ENCODE measurements at places on chromosomes 1 and 21.

DNA sequence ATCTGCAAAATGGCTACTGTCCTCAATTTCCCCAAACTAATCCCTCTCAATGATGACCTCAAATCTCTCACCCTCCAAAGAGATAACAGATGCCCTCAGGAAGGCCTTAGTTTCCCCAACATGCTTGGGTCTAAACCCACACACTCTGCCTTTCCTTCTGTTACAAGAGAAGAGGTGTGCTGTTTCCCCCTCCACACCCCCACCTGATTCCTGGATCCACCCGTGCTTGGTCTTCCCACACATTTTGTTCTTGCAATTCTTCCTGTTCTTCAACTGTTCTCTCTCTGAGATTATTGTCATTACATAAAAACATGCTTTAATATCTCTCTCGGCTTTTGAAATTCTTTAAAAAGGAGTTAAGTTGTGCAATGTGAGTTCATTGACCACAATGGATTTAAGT lies 5.7 kb upstream of the CBR3 start:
- no peak for DNase-seq

DNA sequence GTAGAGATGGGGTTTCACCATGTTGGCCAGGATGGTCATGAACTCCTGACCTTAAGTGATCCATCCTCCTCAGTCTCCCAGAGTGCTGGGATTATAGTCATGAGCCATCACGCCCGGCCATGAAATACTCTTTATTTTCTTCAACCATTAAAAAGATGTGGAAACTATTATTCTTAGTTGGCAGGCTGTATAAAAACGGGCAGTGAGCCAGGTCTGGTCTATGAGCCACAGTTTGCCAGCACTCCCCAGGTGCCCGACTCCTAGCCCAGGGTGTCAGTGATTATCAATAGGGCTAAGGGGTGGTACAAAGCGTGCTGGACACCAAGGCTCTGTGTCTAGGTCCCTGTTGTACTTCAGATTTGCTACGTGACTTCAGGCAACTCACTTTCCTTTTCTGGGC lies 3.7 kb upstream of the TMEM61 start:
- no peak for DNase-seq

DNA sequence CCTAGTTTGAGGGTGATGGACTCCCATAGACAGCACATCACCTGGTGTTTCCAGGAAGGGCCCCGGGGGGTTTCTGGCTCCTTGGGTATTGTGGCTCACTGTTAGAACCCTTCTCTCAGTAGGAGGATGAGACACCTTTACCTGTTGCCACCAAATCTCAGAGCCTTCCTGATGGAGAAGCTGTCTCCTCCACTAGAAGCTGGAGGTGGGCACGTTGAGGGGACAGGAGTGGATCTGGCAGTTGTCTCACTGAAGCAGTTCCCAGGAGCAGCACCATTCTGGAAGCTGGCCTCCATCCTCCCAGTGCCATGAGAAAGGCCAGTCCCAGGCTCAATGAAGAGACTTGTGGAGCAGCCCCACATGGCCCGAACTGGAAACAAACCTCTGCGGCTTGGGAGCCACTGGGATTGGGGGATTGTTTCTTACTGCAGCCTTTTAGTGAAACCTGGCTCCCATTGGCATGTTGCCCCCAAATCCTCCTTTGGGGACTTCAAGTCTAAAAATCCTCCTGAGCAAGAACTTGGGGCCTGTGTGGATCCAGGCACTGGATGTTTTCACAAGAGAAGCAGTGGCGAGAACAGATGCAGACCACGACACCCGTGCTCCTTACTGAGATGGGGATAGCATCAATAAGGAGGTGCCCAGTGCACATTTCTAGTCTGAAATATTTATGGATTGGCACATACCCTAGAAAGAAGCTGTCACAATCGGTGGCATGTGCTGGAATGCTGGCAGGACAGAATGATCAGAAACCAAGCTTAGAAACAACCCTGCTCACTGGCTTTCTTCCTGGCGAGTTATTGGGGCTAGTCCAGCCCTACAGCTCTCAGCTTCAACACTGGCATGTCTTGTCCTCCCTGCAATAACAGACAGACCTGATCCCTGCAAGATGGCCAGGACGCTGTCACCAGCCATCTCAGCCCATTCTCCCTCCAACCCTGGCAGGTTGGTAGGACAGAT lies 223.7 kb upstream of the AJAP1 start:
- no peak for DNase-seq

DNA sequence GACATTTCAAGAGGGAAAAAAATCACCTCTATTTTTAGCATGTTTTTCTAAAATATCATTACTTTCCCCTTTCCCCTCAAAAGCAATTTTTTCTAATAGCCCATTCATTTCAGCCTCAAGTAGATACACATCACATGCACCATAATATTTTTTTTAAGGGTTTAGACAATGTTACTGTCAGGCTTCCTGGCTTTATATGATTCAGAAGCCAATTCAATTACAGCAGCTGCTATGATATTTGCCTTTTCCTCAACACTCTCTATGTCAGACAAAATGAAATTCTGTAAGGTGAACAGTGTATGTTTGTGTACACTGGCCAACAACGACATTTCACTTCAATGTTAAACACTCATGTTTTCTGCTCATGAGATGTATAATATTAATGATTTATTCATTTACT lies 46.5 kb downstream of the OMA1 start:
- no peak for DNase-seq

DNA sequence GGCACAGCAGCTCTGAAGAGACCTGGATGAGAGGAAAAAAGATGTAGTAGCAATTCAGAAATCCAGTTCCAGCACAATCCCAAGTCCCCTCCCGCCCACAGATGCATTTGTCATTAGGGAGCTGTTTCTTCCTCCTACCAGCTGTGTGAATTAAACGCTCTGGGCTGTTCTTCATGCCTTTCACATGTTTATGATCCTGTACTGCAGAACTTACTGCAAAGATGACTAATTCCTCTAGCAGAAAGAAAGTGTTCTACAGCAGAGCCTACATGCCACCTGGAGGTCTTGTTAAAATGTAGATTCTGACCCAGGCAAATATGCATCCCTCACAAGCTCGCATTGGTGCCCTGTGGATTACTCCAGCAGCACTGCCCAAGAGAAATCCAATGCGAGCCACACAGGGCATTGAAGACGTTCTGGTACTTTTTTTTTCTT lies 6.5 kb downstream of the ENO1 start:
- no peak for DNase-seq

Data from substantia nigra (tissue), 51 donors.